ENCODE measurements at places on chromosomes 11 and 22. TPM values are rescaled to one million over a fixed set of nuclear protein-coding genes. Genes with fewer than 3 reads are reported as not detected.

Gene FOSL1
- polyA plus RNA-seq: 16.5 TPM

Gene FOLR1
- 13.4 TPM for polyA plus RNA-seq

Gene VSTM5
- 0.26 TPM for polyA plus RNA-seq

DNA sequence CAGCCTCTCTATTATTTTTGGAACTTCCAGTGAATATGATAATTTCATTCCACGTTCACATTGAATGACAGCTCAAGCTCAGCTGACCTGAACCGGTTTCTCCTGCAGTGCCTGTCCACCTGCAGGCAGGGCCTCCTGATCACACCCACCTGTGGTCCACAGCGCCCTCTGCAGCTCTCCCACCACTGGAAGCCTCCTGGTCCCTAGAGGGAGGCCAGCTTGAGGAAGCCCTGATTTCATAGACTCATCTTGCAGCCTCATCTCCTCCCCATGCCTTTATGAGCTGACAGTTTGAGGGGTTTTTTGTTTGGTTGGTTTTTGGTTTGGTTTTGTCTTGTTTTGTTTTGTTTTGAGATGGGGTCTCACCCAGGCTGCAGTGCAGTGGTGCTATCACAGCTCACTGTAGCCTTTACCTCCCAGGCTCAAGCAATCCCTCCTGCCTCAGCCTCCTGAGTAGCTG lies 29.9 kb upstream of the MALAT1 start:
- H3K27ac ChIP-seq: peak overlapping the region; percentile 5
- no peak overlapping the region for H3K4me3 ChIP-seq
- peak; percentile 91 for DNase-seq
- H3K27me3 ChIP-seq: no peaks in the 10 kb centered on the region
- no peaks in the 10 kb centered on the region for H3K36me3 ChIP-seq

Gene TMEM258
- polyA plus RNA-seq: 253 TPM

Gene MFNG
- 3.3 TPM for polyA plus RNA-seq

DNA sequence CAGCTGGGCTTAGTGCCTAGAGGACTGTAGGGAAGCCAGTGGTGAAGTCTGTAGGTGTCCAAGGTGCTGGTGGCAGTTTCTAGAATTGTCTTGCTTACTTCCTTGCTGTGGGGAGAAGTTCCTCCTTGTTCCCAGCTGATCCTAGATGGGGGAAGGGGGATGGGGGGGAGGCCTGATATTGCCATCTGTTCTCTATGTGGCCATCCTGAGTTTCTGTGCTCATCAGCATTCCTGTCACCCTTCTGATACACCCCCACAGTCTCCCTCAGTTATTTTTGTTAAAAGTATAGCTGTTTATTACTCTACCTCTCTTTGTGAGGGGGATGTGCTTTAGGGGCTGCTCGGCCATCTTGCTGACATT lies 36.5 kb downstream of the MADD start:
- peaks cover 6% of the 10 kb centered on the region for H3K36me3 ChIP-seq
- no peaks in the 10 kb centered on the region for H3K27me3 ChIP-seq
- no peak for DNase-seq
- H3K4me3 ChIP-seq: no peak overlapping the region

Measured in hepatocyte (in vitro differentiated cells).